ENCODE measurements at places on chromosomes 1 and 21.

- DNase-seq = no peak
Measured at GRCh38 chr21:39340687-39341086, 8.2 kb downstream of the HMGN1 start.

DNA sequence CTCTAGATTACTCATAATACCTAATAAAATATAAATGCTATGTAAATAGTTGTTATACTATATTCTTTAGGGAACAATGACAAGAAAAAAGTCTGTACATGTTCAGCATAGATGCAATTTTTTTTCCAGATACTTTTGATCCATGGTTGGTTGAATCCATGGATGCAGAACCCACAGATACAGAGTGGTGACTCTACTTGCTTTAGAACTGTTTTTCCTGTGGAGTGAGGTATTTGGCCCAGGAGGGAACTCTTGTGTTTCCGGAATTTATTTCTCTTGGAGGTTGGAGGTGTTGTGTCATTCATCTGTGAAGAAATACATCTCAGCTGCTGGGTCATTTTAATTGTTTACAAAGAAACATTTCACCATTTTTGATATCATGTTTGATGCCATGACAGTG lies 28.7 kb downstream of the TMEM200B start:
- DNase-seq = no peak

DNA sequence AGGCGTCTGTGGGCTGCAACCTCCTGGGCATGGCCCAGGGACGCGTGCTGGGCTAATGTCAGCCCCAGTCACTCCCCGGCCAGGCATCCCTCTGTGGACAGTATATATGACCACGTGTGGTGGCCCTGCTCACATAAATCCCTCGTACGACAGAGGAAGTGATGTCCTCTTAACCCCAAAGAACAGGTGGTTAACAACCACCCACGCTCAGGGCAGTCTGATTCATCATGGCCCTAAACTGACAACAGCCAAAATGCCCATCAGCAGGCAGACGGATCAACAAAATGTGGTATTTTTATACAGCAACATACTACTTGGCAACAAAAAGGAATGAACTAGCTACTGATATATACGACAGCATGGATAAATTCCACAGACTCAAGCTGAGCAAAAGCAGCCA lies 51.0 kb downstream of the ECE1 start:
- DNase-seq = no peak

GRCh38 chr1:78620666-78621065 lies 418 bp downstream of the IFI44L start:
- no peak for DNase-seq

DNA sequence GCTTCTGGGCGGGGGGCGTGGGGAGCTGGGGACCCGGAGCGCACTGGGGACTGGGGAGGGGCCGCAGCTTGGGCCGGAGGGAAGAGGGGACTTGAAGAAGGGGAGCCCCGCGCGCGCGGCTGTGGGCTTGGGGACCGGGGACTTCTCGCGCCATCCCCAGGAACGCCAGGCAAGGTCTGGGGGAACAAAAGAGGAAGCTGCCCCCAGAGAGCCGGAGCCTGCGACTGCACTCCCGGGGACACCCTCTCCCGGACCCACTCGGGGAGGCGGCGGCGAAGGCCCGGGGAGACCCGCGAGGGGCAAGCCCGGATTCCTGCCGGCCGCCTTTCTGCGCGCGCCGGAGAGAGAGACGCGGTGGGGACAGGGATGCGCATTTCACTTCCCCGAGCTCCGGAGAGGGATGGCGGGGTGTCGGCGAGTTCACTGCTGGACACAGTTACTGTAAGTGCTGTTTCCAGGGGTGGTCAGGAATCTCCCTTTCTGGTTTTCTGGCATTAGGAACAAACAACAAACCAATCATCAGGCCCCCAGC lies 732 bp downstream of the ABCG1 start:
- DNase-seq = peak; percentile 32

GRCh38 chr1:12197483-12197880 lies 30.7 kb downstream of the TNFRSF1B start:
- no peak for DNase-seq

DNA sequence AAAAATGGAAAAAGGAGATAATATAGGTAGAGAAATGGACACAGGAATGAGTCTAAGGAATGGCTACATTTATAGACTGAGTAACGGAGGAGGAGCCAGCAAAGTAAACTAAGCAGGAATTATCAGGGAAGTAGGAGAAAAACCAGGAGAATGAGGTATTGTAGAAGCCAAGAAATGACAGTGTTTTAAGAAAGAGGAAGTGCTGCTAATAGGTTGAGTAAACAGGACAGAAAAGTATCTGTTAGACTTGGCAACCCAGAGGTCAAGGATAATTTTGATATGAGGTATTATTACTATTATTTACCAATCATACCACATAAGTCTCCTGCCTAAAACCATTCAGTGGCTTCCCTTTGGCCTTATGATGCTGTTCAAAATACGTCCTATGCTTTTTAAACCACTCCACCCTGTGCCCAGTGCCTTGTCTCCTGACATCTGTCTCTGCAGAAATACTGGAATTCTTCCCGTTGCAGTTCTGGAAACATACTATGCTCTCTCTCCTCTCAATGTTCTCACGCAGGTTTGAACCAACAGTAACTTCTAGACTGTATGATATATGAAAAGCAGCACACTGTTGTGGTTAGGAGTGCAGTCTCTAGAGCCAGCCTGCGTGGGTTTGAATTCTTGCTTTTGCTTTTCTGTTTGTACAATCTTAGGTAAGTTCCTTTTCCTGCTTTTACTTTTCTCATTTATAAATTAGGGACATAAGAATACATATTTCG lies 24.6 kb upstream of the NEK7 start:
- DNase-seq = no peak

DNA sequence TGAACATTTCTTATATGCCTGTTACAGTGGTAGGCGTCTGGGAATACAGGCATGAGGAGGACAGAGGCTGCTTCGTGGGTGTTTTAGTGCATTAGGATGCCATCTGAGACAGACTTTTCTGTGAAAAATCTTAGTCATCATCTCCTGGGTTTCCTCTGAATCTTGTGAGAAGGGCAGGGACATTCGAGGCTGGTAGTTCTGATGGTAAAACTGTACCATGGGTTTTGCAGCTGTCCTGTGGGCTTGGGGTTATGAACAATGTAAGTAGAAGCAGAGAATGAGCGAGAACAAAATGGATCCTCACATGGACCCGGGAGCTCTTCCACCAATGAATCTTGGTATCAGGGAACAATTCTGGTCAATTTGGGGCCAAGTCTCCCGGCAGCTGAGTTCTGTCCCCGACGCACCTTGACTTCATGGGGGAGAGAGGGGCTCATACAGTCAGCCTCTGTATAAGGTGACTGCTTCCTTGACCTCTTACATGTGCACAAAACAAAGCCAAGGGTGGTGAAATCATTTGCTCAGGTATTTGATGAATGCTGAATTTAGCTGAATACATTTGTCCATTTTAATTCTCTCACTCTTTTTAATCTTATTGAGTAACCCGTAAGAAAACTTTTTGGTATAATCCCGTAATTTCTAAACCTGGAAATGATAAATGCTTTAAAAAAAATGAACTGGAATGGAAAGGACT lies 63.6 kb upstream of the ERRFI1 start:
- DNase-seq = no peak

GRCh38 chr1:180615493-180616290 lies 16.1 kb upstream of the XPR1 start:
- no peak for DNase-seq

DNA sequence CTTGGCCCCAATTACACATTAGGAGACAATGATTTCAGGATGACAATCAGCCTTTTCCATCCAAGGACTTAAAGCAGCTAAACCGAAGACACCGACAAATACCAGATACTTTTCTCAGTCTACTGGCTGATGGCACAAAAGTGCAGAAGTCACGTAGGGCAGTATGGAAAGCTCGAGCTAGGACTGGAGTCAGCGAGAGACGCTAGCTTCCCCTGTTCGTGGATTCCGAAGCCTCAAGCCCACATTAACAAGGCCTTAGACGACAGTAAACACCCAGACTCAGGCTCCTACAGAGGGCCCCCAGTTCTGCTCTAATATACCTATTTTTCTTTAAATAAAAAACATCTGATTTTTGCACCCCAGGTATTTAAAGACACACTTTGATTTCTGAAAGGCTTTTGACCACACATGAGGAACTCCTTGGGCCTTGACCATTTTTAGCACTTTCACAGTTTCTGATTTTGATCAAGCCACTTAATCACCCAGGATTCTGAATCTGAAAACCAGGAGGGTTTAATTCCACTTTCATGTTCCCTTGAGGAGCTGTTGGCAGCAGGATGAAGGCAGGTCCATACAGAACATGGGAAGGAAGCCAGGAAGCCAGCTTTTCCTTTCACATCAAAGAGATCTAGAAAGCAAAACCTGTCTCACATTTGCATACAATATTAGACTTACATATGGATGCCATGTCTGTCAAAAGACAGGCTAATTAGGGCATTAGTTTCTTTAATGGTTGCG lies 204.1 kb downstream of the GABPA start:
- no peak for DNase-seq

DNA sequence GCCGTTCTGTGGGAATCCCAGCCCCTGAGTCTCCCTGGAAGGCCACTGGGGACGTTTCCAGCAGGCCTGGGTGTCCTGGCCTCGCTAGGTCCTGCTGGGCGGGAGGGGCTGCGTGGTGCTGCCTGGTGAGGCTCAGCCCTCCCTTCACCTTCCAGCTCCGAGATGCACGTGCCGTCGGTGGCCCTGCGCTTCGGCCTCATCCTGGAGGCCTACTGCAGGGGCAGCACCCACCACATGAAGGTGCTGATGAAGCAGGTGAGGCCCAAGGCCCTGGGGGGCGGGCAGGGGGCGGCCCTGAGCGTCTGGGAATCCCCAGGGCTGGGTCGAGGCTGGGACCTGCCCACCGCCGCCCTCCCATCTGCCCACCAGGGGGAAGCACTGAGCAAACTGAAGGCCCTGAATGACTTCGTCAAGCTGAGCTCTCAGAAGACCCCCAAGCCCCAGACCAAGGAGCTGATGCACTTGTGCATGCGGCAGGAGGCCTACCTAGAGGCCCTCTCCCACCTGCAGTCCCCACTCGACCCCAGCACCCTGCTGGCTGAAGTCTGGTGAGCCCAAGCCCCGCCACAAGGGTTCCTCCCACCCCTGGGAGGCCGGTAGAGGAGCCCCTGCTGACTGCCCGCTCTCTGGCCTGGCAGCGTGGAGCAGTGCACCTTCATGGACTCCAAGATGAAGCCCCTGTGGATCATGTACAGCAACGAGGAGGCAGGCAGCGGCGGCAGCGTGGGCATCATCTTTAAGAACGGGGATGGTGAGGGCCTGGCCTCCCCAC lies 70.3 kb downstream of the PIK3CD start:
- peak; percentile 92 for DNase-seq

Data from naive thymus-derived CD8-positive, alpha-beta T cell (primary cell).